Foreskin keratinocyte (primary cell): ENCODE measurements at places on chromosomes 2 and 18. TPM values are rescaled to one million over a fixed set of nuclear protein-coding genes. Genes with fewer than 3 reads are reported as not detected.

The CHRNG gene
- not detected in 2 replicates for total RNA-seq

The RUFY4 gene
- total RNA-seq: not detected in 2 replicates

The IL1B gene
- total RNA-seq: 84.8 and 98.9 TPM in 2 replicates

The CPO gene
- total RNA-seq: not detected in 2 replicates

The MOCOS gene
- total RNA-seq: 1.6 and 5.0 TPM in 2 replicates

The IKZF2 gene
- 8.1 and 11.4 TPM in 2 replicates for total RNA-seq

The SERPINB2 gene
- 129 and 205 TPM in 2 replicates for total RNA-seq

The INPP5D gene
- 21.8 and 25.5 TPM in 2 replicates for total RNA-seq

The FLACC1 gene
- total RNA-seq: 0.14 and 0.39 TPM in 2 replicates

The NOSTRIN gene
- total RNA-seq: not detected in 2 replicates

The FSHR gene
- total RNA-seq: not detected in 2 replicates

The RIT2 gene
- total RNA-seq: not detected in 2 replicates

The SNTG2 gene
- total RNA-seq: not detected in 2 replicates

The FNDC4 gene
- total RNA-seq: 13.4 and 21.5 TPM in 2 replicates

The LRRC30 gene
- total RNA-seq: not detected in 2 replicates

The RBM44 gene
- 0.07 and 0.14 TPM in 2 replicates for total RNA-seq

The FOXI3 gene
- 0.04 TPM in 1 of 2 replicates, not detected in the other for total RNA-seq

The RGPD4 gene
- total RNA-seq: not detected in 2 replicates

The NCKAP5 gene
- 1.3 and 3.0 TPM in 2 replicates for total RNA-seq

The ATOH8 gene
- total RNA-seq: not detected in 2 replicates

The TM4SF20 gene
- not detected in 2 replicates for total RNA-seq

The TMEM37 gene
- 0.21 TPM in 1 of 2 replicates, not detected in the other for total RNA-seq

The NEU2 gene
- not detected in 2 replicates for total RNA-seq

The UGT1A4 gene
- total RNA-seq: 0.14 and 0.34 TPM in 2 replicates

The COLEC11 gene
- total RNA-seq: not detected in 2 replicates

The CYP27C1 gene
- 5.9 and 6.4 TPM in 2 replicates for total RNA-seq

The NYAP2 gene
- total RNA-seq: not detected in 2 replicates

The NPAS2 gene
- total RNA-seq: 14.6 and 18.9 TPM in 2 replicates

The USP40 gene
- total RNA-seq: 35.8 and 46.1 TPM in 2 replicates

The MYOM1 gene
- total RNA-seq: 0.07 and 0.11 TPM in 2 replicates

The PTPRM gene
- 8.4 and 17.9 TPM in 2 replicates for total RNA-seq

The CXCR1 gene
- 0.28 and 0.41 TPM in 2 replicates for total RNA-seq

The NXPH2 gene
- not detected in 2 replicates for total RNA-seq

The FEV gene
- not detected in 2 replicates for total RNA-seq

The G6PC2 gene
- total RNA-seq: not detected in 2 replicates

The SIX2 gene
- total RNA-seq: not detected in 2 replicates
